GM12892 (cell line): ENCODE measurements at places on chromosomes 7 and 10.
A peak's percentile ranks its signal among the peaks of the same experiment; 100 is the strongest.

GRCh38 chr7:51261950-51262795 lies 54.4 kb downstream of the COBL start:
- no peak for DNase-seq

GRCh38 chr10:69685426-69685801 lies 55.4 kb downstream of the FAM241B start:
- DNase-seq = no peak

- DNase-seq = no peak
Measured at GRCh38 chr10:63267414-63268148, 134.5 kb downstream of the NRBF2 start.

- no peak for DNase-seq
Measured at GRCh38 chr7:81882086-81882485, 112.2 kb upstream of the HGF start.

- DNase-seq = no peak
Measured at GRCh38 chr7:128217967-128218652, 23.0 kb upstream of the LEP start.

DNA sequence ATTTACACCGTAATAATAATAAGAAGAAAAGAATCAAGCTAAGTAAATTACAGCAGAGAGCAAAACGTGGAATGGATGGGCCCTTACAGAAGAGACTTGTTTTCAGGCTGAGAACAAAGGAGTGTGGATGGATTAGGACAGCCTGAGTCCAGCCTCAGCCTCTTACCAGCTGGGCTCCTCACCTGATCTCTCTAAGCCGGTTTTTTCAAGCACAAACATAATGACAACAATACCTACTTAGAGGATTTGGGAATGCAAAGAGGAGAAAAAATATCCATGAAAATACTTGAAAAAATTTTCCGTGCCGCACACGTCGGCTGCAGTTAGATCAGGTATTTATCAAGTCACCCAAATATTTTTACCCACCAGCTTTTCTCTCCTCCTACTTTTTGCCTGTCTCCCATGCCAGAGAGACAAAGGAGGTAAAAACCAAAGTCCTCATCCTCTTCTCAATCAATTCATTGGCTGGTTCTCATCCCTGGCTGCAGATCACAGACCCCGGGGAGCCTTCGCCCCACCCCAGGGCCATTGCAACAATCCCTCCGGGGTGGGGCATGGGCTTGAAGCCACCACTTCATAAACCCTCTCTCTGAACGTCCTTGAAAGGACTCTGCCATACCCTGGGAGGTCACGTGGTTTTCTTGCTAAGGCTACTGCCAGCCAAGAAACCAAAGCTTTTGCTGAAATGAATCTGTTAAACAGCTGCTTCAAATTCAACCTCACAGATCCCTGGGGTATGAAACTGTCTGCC lies 29.7 kb upstream of the GTF2I start:
- DNase-seq = no peak

DNA sequence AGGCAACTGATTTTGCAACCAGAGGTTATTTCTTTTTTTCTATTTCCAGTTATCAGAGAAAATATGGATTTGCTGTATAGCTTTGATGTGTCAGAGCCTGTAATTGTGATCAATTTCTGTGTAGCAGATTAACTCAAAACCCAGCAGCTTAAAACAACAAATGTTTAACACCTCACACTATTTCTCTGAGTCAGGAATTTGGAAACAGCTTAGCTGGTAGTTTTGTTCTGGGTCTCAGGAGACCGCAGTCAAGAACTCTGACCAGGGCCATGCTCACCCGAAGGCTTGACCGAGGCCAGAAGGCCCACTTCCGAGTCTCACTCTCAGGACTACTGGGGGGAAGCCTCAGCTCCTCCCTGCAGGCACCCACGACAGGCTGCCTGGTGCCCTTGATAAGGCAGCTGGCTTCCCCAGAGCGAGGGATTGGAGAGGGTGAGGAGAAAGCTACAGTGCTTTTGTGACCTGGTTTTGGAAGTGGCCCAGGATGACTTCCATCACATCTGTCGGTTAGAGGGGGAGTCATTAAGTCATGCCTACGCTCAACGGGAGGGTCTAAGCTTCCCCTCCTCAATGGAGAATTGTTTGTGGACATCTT lies 105.7 kb upstream of the SHH start:
- DNase-seq = no peak

- no peak for DNase-seq
Measured at GRCh38 chr10:10816447-10816846, 201.2 kb upstream of the CELF2 start.

DNA sequence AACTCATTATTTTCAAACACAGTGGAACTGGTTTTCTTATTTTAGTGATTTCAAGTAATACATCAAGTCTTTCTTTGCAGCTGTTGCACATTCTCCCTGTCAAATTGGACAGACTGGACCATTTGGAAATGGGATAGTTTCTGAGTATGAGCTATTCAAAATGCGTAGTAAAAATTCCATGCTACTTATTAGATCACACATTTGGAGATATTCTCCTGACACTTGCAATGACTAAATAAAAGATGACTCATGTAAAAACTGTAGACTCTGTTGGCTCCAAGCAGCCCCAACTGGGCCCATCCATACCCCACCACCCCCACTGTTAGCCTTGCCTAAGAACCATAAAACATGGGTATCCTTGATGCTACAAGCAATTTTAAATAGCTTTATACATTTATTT lies 25.9 kb upstream of the BICC1 start:
- no peak for DNase-seq

DNA sequence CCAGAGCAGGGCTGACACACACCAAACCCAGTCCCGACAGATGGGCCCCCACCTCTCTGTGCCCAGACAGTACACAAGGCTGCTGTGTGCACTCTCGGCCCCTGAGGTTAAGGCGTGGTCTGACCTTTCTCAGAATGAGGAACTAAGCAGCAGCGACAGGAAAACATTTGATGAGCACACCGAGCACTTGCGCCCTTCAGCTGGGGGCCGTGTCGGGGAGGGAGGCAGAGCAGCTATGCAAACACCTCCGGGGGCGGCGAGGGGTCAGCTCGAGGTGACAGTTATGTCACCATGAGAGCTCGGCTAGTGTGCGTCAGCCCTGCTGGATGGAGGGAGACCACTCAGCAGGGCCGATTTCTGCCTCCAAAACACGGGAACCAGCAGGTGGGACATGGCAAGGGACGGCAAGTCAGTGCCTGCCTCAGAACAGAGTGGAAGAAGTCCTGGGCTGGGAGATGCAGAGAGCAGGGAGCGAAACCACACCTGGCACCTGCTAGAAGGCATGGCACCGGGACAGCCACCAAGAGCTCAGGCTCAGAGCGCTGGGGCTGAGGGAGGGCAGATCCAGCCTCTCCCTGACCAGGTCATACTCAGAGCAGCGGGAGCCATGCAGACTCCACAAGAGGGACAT lies 57.4 kb downstream of the CHST15 start:
- DNase-seq = peak; percentile 80

DNA sequence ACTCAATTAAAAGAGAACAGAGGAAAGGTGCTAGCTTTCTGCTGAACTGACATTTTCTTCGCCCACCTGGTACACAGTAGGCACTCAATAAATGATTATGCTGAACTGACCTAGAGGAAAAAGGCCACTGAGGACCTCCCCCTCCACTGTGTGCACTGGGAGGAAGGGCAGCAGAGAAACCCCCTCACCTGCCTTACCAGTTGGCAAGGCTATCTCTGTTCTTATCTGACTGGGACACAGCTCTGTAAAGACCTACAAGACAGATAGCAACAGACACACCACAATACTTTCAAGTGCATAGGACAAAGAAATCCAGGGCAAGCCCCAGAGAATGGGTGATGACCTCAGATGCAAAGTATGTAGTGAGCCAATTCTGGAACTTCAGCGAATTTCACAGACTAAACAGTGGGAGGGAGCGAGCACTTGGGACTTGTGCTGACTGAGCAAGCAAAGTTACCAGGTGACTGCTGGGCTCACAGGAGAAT lies 30.4 kb downstream of the PDLIM1 start:
- DNase-seq = no peak

GRCh38 chr7:954330-955238 lies at the start of gene ADAP1:
TSS of gene ADAP1 (minus strand) at chr7:954680. CDS start at chr7:954477, 203 bp downstream.
- peak; percentile 79 for DNase-seq

GRCh38 chr7:97025983-97026714 lies 1.5 kb upstream of the DLX5 start:
- no peak for DNase-seq

DNA sequence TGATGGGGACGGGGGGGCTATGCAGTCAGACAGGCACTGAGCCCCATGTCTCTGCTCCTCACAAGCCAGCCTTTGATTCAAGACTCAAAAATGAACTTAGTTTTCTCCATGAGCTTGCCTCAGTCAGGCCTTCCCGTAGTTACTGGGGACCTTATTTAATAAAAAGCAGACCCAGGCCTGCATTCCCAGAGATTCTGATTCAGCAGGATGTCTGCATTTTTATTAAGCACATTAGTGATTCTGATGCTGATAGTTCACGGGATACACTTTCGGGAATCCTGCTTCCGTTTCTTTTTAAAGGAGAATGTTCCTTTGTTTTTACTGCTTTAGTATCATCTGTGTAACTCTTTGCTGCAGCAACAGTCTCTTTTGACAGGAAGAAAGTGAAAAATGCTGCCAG lies 28.3 kb upstream of the PLPP4 start:
- no peak for DNase-seq

GRCh38 chr7:133815611-133816210 lies 311.4 kb upstream of the LRGUK start:
- no peak for DNase-seq

DNA sequence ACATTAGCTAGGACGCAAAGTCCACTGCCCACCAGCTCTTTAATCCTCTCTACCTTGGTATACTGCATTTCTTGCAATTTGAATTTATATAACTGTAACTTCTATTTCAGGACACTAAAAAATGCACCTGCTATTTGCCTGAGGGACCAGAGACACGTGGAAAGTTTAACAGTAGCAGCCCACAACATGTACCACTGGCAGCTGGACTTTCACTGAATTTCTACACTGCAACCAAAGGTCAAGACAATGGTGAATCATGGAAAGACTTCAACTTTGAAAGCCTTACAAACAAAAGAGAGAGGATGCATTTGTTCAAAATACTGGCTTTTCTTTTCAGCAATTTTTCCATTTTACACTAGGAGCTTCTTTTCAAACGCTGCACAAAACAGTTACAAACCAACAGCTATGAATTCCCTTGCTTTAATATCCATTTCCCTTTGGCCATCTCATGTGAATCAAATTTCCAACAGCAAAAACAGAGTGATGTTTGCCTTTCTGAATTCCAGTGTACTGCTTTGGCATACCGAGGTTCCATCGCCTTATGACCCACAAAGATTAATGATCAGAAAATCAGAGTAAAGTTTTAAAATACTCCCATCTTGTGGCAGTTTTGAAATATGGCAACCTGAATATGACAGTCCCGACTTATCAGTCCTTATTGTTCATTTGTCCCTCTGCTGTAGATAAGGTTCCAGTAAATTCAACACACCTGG lies 29.9 kb upstream of the HNRNPH3 start:
- DNase-seq = no peak

DNA sequence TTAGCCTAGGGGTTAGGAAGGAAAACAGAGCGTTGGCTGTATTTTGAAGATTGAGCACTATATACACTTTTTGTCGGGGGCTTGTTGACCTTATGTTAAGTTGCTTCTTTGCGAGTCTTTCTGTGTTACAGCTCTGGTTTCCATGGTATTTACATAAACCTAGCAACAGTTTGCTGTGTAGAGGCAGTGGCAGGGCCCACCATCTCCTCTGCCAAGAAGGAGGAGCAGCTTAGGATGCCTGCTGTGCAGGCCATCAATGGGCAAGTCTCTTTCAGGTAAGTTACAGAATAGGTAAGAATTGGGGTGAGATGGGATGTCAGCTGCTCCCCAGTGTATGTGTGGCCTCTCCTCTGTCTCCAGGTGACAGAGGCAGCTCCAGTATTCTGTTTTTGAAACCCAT lies 485.5 kb downstream of the LRMDA start:
- no peak for DNase-seq

DNA sequence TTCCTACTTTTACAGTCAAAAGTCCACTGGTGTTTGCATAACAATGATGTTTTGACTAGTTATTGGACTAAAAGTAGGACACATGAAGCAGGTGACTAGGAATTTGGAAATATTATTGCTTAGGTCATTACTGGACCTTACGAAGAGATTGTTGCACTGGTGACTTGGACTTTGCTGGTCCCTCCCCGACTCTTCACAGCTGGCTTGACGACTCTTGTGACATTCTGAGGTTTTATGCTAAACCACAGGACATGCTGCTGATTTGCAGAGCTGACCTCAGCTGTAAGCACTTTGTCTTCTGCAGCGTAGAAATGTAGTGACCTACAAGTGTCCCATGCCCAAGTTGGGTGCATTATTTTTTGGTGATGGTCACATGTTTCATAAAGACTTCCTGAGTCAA lies 21.9 kb downstream of the PCBD1 start:
- DNase-seq = no peak

GRCh38 chr10:130039141-130039540 lies 71.5 kb downstream of the C10orf143 start:
- DNase-seq = no peak

DNA sequence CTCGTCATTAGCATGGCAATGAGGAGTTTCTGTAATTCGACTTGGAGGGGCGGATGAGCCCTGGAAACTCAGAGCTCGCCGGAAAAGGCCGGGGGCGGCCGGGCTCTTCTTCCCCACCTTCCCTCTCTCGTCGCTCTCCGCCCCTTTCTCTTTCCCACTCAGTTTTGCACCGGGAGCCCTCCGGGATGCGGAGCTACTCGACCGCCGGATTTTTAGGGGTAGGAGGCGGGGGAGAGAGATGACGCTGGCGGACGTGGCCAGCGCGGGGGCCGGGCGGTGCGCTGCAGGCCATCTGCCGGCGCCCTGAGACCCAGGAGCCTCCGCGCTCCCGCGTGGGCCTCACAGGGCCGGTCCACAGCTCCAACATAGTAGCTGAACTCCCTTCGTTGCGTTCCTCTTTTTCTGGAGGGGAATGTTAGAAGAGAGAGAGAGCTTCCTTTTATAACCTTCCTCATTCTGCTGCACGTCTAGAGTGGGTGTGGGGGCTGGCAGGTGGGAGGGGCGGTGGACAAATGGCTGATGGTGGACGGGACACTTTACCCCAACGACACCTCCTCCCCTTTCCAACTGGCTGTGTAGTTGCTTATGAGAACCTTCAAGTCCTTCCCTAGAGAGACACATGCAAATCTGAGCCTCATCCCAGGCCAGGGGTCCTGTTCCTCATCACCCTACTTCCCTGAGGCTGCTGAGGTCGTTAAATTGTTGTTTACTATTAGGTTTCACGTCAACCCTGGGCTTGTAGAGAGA lies 1.1 kb upstream of the HOXA1 start:
- no peak for DNase-seq

GRCh38 chr7:111255576-111255975 lies 164.6 kb downstream of the LRRN3 start:
- no peak for DNase-seq

DNA sequence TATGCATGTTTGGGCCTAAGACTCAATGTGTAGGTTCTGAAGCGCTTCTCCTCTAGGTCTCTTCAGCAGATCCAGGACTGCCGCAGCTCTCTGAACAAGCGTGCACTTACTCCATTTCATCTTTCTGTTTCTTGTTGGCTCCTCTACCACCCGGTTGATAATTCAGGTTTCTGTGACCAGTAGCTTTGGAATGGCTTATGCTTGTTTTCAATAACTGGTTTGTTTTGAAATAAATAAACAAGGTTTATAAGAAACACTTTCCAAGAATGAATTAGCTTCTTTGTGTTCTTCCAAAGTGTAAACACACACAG lies 1.5 kb downstream of the MDFIC start:
- no peak for DNase-seq

GRCh38 chr10:72557362-72557761 lies 68.5 kb downstream of the MICU1 start:
- DNase-seq = no peak
